ENCODE measurements at places on chromosomes 12 and 14.
A peak's percentile ranks its signal among the peaks of the same experiment; 100 is the strongest.

GRCh38 chr14:34425095-34425851 lies 36.8 kb downstream of the SPTSSA start:
- DNase-seq = no peak

DNA sequence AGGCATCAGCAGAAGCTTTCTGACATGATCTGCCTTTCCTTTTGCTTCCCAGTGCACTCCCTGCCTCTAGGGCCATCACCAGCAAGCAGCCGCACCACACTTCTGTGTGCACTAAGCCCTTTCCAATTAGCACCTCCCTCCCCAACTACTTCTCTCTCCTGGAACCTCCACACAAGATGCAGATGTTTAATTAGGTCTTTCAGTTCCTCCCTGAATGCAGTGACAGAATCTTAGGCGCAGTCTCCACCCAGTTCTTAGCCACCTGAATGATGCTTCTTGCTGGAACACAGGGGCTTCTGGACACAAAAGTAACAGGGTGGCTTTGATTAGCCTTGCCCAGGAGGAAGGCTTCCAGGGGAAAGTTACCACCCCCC lies 32.9 kb downstream of the NIN start:
- no peak for DNase-seq

GRCh38 chr14:88013750-88014349 lies 8.9 kb downstream of the GPR65 start:
- DNase-seq = peak; percentile 53

- no peak for DNase-seq
Observed at GRCh38 chr12:49365542-49365941, 1.7 kb upstream of the SPATS2 start.

GRCh38 chr14:56125772-56126636 lies 7.8 kb downstream of the PELI2 start:
- no peak for DNase-seq

- DNase-seq = no peak
Observed at GRCh38 chr12:22467190-22467589, 77.2 kb downstream of the C2CD5 start.

GRCh38 chr12:27382171-27382795 lies 49.6 kb downstream of the BMAL2 start:
- no peak for DNase-seq

DNA sequence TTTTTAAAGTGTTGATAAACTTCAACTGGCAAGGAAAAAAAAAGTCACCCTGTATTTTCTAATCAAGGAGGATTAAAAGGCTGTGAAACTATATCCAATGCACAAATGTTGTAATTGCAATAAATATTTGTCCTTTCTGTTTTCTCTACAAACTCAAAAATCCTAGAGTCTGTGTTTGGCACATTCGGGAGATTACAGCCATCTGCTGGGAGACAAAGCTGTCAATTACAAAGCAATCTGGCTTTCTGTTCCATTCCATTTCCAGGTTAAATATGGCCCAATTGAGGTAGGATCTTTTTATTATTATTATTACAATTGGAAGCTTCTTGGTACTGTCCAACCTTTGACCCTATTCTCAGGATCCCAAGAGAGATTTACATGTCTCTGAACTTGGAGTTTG lies 295.9 kb downstream of the DIO2 start:
- DNase-seq = no peak

GRCh38 chr12:123398550-123399254 lies 14.8 kb downstream of the KMT5A start:
- no peak for DNase-seq

DNA sequence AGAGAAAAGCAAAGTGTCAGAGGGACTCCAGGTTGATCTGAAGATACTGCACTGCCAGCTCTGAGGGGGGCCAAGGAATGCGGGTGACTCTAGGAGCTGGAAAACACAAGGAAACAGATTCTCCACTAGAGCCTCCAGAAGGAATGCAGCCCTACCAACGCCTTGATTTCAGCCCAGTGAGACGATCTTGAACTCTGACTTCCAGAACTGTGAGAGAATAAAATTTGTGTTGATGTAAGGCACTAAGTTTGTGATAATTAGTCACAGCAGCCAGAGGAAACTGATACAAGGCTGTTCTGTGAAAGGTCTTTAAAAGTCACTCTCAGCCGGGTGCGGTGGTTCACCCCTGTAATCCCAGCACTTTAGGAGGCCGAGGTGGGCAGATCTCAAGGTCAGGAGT lies 34.2 kb downstream of the CKAP4 start:
- no peak for DNase-seq

GRCh38 chr12:3644104-3644503 lies 108.8 kb downstream of the CRACR2A start:
- DNase-seq = no peak

- DNase-seq = no peak
Observed at GRCh38 chr14:34775922-34776321, 61.5 kb upstream of the CFL2 start.

- no peak for DNase-seq
Observed at GRCh38 chr14:73712071-73712506, 2.1 kb downstream of the PNMA1 start.

DNA sequence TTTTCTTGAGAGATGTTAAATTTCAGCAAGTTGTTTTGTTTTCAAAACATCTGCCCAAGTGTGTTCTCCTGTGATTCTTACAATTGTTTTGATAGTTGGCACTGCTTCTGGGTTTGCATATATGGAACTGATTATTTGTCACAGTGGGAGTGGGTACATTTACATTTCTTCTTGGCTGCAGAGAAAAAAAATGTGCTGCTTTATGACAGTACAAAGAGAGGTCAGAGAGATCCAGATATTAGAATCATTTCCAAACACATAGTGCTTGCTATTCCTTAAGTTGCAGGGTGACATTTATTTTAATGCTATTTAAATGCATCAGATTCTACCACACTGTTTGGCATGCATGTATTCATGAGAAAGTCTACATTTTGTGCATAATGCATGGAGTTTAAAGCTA lies 303.5 kb upstream of the MDGA2 start:
- no peak for DNase-seq

GRCh38 chr12:42812086-42812485 lies 222.5 kb upstream of the PRICKLE1 start:
- no peak for DNase-seq

DNA sequence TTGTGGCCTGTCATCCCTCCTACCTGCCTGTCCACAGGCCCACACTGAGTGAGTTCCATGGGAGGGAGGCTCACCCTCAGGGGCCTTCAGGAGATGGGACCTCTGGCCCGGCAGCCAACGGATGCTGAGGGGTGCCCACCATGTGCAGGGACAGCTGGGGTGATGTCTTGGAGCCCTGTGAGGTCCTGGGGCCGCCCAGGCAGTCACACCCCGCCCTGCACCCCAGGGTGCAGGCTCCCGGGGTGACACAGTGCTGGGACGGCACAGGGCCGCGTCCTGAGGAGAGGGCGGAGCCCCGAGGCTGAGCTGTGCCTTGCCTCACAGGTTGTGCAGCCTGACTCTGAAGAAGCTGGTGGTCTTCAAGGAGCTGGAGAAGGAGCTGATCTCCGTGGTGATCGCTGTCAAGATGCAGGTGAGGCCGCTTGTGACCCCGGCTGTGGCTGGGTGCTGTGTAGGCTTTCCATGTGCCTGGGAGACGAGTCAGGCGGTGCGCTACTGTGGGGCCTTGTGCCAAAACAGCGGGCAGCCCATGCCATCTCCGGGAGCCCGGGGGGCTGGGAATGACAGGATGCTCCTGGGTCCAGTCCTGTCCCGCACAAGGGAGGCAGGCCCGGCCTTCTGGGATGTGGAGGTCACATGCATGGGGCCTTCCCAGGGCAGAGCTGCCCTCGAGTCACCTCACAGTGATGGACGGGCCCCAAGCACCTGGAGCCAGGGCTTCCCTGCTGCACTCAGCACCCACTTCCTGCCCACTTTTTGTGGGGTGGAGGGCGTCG lies 33.8 kb downstream of the PACS2 start:
- no peak for DNase-seq

DNA sequence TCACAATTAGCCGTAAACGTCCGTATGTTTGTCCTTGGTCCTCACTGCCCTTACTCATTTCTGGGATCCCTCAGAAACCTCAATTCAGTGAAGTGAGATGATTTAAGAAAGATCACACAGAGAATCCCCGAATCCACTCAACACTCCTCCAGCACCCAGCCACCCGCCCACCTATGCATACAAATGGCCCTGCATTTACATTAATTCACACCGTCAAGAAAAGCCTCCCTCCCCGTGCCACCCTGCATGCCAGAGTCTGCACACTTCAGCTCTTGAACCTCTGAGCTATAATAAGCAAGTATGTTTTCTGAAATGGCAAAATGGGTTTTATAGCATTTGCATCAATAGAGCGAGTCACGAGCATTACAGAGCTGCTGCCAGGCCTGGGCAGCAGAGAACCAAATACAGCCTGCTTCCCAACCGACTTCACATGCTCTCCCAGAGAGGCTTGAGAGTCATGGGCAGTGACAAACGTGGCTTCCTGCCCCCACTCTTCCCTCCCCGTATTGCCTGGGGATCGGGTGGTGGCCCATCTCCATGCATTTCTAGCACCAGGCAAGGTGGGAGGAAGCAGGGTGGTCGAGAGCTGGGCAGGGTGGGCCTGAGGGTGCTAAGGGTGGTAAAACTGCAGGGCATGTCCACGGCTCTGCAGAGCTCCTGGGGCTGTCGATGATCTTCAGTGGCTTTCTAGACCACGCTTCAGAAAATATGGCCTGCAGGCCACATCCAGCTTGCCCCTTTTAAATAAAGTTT lies 177.6 kb downstream of the RIMBP2 start:
- no peak for DNase-seq

- no peak for DNase-seq
Observed at GRCh38 chr14:27002179-27002578, 404.3 kb upstream of the NOVA1 start.

GRCh38 chr14:81252278-81252677 lies 31.5 kb upstream of the GTF2A1 start:
- DNase-seq = no peak

DNA sequence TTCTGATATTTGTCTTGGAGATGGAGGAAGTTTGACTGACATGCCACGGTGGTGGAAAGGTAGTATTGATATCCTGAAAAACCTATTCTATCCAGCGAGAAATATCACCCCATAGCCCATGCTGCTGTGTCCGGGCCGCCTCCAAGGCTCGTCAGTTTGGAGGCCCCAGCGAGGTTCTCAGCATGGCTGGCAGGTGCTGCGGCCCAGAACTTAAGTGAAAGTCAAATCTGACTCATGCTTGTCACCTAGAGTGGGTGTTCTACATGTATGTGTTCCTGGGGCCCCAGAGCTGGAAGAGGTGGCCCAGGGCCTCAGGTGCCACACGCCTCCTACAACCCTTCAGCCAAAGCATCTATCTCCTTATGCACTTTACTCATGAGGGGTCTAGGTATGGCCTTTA lies 92.9 kb downstream of the GCH1 start:
- DNase-seq = no peak

- no peak for DNase-seq
Observed at GRCh38 chr14:80678436-80678835, 263.1 kb downstream of the CEP128 start.

GRCh38 chr14:67360470-67361206 lies 510 bp downstream of the EIF2S1 start:
- DNase-seq = no peak

- DNase-seq = no peak
Observed at GRCh38 chr14:25602106-25602505, 552.2 kb upstream of the STXBP6 start.

- no peak for DNase-seq
Observed at GRCh38 chr12:13504074-13504473, 307.5 kb downstream of the EMP1 start.

- DNase-seq = no peak
Observed at GRCh38 chr12:109892165-109892715, 7.8 kb upstream of the TCHP start.

GRCh38 chr12:1594261-1595025 lies at the start of gene FBXL14:
FBXL14 (minus strand) TSS chr12:1594581; CDS start chr12:1594066, 515 bp downstream.
- DNase-seq = peak; percentile 92

- DNase-seq = no peak
Observed at GRCh38 chr12:120254809-120255208, 10.7 kb downstream of the PXN start.

- no peak for DNase-seq
Observed at GRCh38 chr14:61575551-61576150, 119.7 kb upstream of the HIF1A start.

DNA sequence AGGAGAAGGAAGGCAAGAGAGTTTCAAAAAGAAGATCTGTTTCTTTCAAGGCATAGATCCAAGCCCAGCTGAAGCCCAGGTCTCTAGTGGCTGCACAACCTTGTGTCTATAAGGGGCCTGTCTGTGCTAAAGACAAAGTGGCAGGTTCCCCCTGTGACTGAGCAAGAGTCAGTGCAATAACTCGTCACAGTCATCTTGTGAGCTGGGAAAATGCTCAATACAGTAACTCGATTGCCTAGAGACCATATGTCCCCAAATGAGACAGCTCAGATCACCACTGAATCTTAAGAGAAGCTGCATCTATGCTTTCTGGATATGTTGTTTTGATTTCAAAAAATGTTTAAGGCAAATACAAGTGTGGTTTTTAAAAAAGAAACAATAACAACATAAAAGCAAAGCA lies 24.2 kb downstream of the ST8SIA1 start:
- DNase-seq = no peak

- no peak for DNase-seq
Observed at GRCh38 chr14:30227876-30228275, 300.2 kb upstream of the PRKD1 start.

GRCh38 chr12:93853698-93854478 lies 176.7 kb downstream of the CRADD start:
- DNase-seq = no peak

- peak; percentile 9 for DNase-seq
Observed at GRCh38 chr12:31005256-31005943, 68.3 kb upstream of the DDX11 start.

GRCh38 chr14:105412771-105413543 lies 6.7 kb upstream of the MTA1 start:
- no peak for DNase-seq

- peak; percentile 96 for DNase-seq
Observed at GRCh38 chr12:6195665-6196535, 4.3 kb upstream of the CD9 start.

DNA sequence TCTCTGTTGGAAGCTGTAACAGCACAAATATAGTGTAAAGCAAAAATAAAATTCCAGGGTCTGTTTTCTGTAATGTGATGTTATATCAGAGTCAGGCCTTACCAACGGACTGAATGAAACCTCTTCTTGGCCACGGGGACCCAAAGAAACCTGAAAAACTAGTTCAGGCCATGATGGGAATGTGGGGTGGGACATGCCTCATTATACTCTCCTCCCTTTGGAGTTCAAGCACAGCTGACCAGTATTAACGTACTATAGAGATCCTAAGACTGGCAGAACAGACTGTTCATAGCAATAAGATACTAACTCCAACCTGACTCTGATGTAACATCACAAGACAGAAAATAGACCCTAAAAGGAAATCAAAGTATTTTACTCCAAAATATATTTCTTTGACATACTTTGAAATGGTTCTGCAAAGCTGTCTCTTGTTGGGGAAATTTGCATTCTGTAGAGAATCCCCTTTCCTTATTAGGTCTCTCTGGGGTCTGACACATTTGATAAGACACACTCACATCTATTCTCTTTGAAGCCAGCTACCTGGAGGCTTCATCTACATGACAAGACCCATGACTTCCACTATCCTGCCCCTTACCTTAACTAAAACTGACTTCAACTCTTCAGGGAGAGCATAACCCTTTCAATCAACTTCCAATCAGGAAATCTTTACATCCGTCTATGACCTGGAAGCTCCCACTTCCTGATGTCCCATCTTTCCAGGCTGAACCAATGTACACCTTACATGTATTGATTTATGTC lies 444.6 kb downstream of the SOX5 start:
- no peak for DNase-seq

GRCh38 chr14:92225731-92226130 lies 97.2 kb upstream of the SLC24A4 start:
- DNase-seq = no peak

GRCh38 chr14:71713016-71713415 lies 219.2 kb upstream of the RGS6 start:
- no peak for DNase-seq
